CD4-positive, alpha-beta T cell treated with Interleukin-4 for 4 hours (primary cell): ENCODE measurements at places on chromosomes 7 and 10.

- peak; percentile 96 for DNase-seq
Observed at GRCh38 chr7:65872776-65873581, at the start of gene VKORC1L1. VKORC1L1 (plus strand) TSS chr7:65873074; CDS start chr7:65873372, 298 bp downstream.

DNA sequence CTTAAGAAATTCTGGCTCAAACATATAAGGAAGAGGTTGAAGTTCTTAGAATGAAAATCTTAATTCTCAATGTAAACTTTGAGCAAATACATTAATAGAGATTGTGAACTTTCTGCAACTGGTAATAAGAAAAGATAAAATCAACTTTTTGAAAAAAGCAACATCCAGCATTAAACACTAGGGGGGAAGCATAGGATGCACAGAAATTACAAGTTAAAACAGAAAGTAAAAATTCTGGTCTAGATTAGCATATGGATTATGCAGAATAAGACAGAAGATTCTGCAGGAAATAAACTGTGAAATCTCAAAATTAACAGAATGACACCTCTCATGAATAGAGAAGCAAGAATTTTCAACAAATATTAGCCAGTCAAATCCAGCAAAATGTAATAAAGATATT is 38.0 kb upstream of the CAV2 start:
- DNase-seq = no peak

- DNase-seq = no peak
Observed at GRCh38 chr10:14507781-14508180, 177.1 kb upstream of the FRMD4A start.

DNA sequence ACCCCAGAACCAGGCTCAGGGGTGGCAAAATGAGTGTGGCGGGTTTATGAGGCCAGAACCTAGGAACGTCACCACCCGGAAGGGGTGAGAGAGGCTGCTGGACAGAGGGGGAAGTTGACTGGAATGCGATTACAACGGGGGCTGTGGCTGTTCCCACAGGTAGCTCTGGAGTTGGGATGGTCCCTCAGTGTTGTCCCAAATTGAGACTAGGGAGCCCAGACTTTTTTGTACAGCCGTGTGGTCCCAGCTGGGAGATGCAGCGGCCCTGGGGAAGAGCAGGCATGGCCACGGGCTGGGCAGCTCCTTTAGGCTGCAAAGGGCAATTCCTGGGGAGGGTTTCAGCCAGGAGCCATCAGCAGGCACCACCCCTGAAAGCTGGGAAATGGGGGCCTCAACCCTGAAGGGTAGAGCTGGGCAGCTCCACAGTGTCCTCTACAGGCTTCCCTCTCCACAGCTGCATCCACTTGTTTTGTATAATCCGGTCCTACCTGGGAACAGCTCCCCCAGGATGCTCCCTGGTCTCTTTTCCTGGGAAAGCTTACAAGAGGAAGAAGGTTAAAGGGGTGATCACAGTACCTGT is 11.0 kb upstream of the GDF10 start:
- no peak for DNase-seq

GRCh38 chr10:23283680-23284079 is 60.9 kb downstream of the C10orf67 start:
- no peak for DNase-seq

GRCh38 chr10:132300582-132300981 is 7.2 kb downstream of the STK32C start:
- no peak for DNase-seq

- no peak for DNase-seq
Observed at GRCh38 chr10:122352817-122353525, 21.5 kb upstream of the PLEKHA1 start.

GRCh38 chr7:148481971-148482626 is 108.5 kb upstream of the C7orf33 start:
- no peak for DNase-seq

- DNase-seq = no peak
Observed at GRCh38 chr7:120860156-120860555, 2.2 kb upstream of the TSPAN12 start.

- no peak for DNase-seq
Observed at GRCh38 chr7:73879977-73880681, 19.2 kb downstream of the TMEM270 start.

- no peak for DNase-seq
Observed at GRCh38 chr10:60524541-60524940, 134.9 kb upstream of the ANK3 start.

- DNase-seq = no peak
Observed at GRCh38 chr7:27433581-27433980, 191.0 kb downstream of the EVX1 start.

DNA sequence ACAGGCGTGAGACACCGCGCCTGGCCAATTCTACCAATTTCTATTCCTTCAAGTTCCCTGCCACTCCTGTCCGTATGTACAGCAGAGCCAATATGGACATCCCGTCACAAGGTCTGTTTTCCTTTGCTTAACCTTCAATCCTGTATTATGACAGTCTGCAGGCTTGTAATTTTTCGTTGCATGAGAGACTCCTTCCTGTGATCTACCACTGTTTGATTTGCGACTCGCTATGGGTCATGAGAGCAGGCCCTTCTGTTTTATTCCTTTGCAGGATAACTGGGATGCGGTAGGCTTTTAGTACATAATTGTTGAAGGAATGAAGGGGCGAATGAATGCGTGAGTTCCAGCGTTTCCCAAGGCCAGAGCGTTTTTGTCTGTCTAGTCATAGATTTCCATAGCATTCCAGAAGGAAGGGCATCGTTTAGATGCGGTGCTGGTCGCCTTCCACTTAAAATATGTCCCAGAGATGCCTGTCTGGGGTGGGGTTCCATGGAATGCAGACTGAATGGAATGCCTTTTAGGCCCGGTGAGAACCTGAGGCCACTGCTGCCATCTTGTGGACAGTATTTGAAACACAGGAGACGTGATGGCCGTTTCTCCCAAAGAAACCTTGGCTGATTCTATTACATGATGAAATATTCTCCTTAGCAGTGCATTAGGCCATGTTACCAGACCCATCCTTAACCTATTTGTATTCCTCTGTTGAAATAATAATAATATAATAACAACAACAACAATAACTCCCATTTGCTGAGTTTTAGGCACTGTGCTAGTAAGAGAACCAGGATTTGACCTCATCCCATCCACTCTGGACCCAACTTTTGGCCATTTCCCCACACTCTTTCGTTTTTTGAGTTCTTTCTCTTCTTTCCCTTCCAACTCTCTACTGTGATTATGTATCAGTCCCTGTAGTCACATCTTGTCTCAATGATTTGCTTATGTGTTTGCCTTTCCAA is 193.2 kb downstream of the MYOF start:
- DNase-seq = peak; percentile 54

- DNase-seq = no peak
Observed at GRCh38 chr10:58513188-58514110, 777 bp downstream of the BICC1 start.

DNA sequence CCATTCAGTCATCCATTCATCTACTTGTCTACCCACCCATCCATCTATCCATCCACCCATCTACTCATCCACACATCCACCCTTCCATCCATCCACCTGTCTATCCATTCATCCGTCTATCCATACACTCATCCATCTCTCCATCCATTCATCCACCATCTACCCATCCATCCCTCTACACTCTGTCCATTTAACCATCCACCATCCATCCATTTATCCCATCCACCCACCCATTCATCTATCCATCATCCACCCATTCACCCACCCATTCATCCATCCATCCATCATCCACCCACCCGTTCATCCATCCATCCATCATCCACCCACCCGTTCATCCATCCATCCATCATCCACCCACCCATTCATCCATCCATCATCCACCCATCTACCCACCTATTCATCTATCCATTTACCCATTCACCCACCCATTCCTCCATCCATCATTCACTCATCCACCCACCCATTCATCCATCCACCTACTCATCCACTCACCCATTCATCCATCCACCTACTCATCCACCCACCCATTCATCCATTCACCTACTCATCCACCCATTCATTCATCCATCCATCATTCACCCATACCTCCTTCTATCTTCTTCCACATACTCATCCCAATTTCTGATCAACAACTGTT is 39.3 kb upstream of the ELFN1 start:
- DNase-seq = no peak

DNA sequence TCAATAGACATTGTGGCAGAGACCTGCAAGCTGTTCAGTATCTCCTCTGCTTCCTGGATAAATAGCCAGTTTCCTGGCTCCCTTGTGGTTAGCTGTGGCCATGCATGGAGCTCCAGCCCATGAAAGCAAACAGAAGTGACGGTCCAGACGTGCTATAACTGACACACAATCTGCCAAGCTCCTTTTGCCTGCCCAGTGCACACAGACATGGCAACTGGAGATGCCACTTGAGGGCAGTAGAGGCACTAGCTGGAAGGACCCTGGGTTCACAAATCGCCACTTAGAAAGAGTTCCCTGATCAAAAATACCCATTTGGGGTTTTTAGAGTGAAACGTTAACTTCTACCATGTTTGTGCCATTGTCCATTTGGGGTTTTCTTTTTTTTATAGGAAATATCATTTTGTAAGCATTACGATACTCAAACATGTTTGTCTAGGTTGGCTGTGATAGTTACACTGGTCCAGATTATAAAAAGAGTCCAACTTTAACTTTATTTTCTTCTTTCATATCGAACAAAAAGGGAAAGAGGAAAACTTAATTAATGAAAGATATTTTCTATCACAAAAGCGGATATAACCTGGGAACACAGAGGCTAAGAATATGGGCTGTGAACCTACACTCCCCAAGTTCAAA is 31.3 kb downstream of the KIN start:
- DNase-seq = peak; percentile 14

- no peak for DNase-seq
Observed at GRCh38 chr7:108109221-108109908, 20.8 kb downstream of the LAMB4 start.

GRCh38 chr7:155953781-155954549 is 141.7 kb upstream of the SHH start:
- DNase-seq = no peak

DNA sequence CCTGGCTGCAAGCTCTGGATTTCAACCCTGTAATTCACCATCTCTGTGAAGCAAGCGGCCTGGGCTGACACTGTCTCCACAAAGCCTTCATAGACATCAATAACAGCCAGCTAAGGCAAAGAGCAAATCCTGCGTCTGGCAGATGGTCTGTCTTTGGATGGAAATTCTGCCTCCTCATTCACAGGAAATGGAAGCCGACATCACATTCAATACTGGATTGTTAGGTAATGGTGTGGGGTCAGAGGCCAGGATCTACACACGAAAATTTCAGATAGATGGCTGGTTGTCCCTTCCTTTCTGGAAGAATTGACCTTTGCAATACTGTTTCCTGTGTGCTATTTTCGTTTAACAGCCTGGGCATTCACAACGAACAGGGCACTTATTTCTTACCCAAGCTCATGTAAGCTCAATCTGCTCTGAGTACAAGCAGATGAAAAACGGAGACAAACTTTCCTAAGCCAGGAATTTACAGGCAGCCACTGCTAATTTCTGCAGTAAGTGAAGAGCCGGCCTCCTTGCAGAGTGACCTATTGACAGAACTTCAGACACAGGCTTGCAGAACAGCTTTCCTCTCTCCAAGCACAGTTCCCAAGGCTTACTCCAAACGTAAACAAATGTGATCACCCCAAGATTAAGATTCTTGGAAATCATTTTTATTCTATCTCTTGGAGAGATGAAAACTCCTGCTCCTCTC is 3.1 kb upstream of the ADAM12 start:
- no peak for DNase-seq

- DNase-seq = peak; percentile 65
Observed at GRCh38 chr7:140231771-140232491, 55.1 kb upstream of the KDM7A start.

DNA sequence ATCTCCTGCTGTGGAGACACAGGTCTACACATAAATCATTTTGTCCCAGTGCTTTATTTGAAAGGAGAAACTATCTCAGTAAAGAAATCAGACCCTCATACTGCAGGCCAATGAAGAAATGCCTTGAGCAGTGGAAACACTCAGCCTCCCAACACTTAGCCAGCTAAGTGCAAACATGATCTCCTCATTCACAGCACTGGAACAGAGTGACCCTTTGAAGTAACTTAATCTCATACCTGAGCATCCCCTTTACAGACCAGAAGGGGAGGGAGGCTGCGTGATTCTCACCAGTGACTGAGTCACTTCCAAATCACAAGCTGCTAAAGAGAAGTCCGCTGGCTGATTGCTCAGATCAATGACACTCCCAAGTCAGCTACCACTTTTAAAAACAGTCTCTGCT is 4.5 kb downstream of the CHST15 start:
- DNase-seq = no peak

DNA sequence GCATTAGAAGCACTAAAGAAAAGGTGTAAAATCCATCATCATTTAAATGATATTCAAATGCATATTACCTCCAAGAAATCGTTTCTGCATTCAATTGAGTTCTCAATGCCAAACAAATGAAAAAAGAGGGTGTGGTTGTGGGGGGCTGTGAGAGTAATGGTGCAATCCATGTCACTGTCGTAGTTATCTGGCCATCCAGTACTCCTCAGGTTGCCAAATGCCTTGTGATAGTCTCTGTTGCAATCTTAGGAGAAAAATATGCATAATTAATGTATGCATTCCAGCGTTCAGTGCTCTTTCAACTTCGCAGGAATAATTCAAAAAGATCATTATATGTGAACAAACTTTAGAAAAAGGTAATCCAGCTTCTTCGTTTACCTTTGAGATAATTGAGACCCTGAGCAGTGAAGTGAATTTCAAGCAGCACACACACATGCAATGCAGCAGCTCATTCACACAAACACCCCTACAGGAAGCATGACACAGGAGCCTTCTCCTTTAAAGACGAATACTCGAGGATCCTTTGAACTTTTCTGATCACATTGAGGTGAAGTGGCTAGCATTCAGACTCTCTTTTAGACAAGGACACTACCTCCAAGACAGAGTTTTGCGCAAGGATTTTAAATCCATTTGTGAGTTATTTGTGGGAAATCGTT is 73.4 kb downstream of the OR13A1 start:
- no peak for DNase-seq

DNA sequence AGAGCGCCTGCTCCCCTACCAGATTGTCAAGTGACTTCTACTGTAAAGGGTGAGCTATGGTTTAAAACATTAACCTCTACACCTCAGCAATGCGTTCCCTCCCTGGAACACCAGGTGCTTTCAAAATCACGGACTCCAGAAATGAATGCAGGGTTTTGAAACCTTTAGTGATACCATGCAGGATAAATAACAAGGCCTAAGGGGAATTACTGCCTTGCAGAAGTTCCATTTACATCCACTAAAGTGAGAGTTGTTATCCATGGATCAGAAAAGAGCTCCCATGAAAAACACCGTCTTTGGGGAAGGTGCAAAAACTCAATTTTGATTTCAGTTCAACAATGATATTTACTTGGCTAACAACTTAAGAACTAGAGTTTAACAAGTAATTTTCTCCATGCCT is 4.0 kb downstream of the FZD8 start:
- DNase-seq = no peak
